ENCODE measurements at places on chromosomes 13 and 19.

GRCh38 chr19:3154957-3155736 lies 19.3 kb downstream of the GNA15 start:
- peak; percentile 95 for DNase-seq

- DNase-seq: no peak
These were observed 13.6 kb upstream of the GPI start for GRCh38 chr19:34351382-34351826.

GRCh38 chr13:83470133-83470797 lies 412.0 kb downstream of the SLITRK1 start:
- DNase-seq: no peak

DNA sequence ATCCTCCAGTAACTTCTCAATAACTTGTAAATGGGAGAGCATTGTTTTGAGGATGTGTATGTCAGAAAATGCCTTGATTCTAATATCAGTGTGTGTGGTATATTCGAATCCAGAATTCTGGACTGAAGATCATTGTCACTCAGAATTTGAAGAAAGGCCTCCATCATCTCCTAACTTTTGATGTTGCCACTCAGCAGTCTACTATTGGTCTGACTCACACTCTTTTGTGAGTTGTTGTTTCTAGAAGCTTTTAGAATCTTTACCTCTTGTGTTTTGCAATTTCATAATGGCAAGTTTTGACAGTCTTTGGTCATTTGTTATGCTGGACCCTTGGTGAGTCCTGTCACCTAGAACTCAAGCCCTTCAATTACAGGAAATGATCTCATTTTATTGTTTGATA lies 77.0 kb downstream of the RUBCNL start:
- DNase-seq: no peak

GRCh38 chr13:96130818-96131340 lies 41.0 kb downstream of the HS6ST3 start:
- no peak for DNase-seq

DNA sequence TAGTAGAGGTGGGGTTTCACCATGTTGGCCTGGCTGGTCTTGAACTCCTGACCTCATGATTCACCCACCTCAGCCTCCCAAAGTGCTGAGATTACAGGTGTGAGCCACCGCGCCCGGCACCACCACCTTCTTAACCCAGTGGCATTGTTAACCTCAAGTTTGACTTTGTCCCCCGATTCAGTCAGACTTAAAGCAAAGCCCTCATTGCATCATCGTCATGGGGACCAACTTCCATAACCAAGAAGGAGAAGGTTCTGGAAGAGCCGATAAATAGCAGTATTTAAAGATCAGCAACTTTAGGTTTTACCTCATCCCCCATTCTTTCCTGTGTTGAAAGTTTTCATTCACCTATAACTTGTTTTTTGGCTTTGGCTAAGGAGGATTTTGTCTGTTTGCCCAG lies 6.7 kb upstream of the INAFM1 start:
- DNase-seq: no peak

DNA sequence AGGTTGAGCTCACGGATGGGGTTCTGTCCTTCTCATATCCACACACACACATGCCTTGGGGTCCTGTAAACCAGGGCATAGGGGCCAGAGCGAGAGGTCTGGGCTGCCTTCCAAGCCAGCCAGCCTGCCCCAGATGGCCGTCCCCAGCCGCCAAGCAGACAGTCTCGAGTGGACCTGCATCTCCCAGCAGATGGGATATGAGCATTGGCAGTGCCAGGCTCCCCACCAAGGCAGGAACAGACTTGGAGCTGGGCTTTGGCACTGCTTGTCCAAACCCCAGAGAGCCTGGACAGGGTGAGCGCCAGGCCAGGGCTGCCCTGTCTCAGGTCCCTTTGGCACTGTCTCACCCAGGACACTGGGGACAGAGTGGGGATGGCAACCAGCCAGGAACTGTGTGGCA lies 130.4 kb downstream of the DPF1 start:
- no peak for DNase-seq

- DNase-seq: no peak
These were observed 1719.7 kb upstream of the SLC10A2 start for GRCh38 chr13:104785952-104786351.

GRCh38 chr13:110916301-110917142 lies 1.7 kb upstream of the ANKRD10 start:
- peak; percentile 79 for DNase-seq

DNA sequence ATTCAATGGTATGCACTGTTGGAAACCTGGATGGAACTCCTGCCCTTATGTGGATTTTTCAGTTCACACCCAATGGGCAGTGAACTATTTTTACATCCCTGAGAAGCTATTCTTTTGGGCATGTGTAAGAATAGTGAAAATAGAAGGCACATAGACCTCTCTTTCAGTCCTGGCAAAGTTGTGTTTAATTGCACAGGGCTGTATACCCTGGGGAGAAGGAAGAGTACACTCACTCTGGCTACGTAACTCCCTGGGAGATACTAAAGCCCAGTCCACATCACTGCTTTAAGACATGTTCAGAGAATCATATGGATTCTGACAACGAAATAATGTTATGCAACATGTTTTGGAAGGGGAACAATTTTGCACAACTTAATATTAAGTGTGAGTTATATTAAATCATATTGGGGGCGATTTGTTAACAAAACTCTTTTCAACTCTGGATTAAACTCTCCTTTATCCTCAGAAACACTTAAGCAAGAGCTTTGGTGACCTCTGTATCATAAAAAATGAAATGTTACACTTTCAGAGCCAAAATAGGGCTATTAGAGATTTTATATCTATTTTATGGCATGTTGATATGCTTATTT lies 166.1 kb downstream of the DCT start:
- DNase-seq: no peak

GRCh38 chr19:10151521-10151920 lies 31.8 kb upstream of the EIF3G start:
- DNase-seq: no peak

GRCh38 chr13:113273851-113274590 lies 23.0 kb upstream of the LAMP1 start:
- peak; percentile 70 for DNase-seq

DNA sequence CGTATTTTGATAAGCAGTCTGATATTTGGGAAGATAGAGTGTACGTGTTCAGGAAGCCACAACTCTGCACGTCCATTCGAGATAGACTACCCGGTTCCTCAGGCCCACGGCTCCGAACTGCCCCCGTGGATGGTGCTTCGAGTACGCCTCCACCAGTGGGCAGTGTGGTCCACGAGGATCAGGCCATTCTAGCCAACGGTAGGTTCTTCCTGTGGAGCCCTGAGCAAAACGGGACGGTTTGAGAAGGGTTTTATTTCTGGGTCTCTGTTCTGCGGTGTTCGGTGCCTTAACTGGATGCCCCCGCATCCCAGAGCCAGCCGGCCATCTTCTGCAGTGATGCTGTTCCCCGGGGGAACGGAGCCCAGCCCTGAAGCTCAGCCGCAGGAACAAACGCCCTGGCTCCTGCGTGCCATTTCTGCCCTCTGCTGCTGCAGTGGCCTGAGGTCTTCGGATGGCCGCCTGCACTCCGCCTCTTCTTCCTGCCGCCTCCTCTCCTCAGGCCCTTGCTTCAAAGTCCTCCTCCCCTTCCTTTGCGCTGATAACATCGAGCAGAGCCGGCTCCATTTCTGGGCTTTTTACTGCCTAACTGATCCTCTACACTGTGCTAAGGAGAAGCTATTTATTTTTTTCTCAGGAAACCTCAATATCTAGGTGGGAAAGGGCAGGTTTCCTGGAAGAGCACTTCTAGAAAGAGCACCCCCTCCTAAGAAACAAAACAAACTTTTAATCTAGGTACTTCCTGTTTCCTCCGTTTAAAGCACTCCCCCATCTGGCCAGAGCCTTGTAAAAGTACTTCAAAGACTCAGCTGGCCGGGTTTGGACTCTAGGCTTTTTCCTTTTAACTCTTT lies 36.2 kb upstream of the SLC46A3 start:
- DNase-seq: peak; percentile 88

GRCh38 chr19:31353833-31354232 lies 4.6 kb upstream of the TSHZ3 start:
- DNase-seq: no peak

GRCh38 chr19:5718579-5719273 lies 1.2 kb downstream of the LONP1 start:
- DNase-seq: peak; percentile 95

- DNase-seq: no peak
These were observed 383.3 kb downstream of the RFC3 start for GRCh38 chr13:34201050-34201913.

DNA sequence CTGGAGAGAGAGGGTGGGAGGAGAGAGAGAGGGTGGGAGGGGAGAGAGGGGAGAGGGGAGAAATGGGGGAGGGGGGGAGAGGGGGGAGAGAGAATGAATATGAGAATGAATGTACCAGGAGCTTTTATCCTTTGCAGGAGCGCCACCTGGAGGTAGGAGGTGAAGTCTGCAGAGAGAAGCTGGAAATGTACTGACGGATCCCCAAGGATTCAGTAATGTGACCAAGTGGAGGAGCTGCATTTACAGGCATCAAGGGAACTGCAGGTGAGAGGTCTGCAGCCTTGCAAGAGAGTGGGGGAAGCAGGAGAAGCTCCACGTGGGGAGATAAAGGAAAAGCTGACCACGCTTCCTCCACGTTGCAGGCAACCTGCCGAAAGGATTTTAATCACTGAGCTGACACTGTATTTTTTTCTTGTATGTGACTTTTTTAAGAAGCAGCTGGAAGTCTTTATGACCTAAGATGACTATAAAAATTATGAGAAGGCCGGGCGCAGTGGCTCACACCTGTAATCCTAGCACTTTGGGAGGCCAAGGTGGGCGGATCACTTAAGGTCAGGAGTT lies 33.7 kb downstream of the VSTM1 start:
- DNase-seq: peak; percentile 49

- DNase-seq: no peak
These were observed 13.6 kb downstream of the UBAC2 start for GRCh38 chr13:99214232-99214631.

- DNase-seq: no peak
These were observed 225.0 kb downstream of the TBC1D4 start for GRCh38 chr13:75256922-75257321.

- no peak for DNase-seq
These were observed 3.0 kb upstream of the EFNA2 start for GRCh38 chr19:1282588-1283206.

DNA sequence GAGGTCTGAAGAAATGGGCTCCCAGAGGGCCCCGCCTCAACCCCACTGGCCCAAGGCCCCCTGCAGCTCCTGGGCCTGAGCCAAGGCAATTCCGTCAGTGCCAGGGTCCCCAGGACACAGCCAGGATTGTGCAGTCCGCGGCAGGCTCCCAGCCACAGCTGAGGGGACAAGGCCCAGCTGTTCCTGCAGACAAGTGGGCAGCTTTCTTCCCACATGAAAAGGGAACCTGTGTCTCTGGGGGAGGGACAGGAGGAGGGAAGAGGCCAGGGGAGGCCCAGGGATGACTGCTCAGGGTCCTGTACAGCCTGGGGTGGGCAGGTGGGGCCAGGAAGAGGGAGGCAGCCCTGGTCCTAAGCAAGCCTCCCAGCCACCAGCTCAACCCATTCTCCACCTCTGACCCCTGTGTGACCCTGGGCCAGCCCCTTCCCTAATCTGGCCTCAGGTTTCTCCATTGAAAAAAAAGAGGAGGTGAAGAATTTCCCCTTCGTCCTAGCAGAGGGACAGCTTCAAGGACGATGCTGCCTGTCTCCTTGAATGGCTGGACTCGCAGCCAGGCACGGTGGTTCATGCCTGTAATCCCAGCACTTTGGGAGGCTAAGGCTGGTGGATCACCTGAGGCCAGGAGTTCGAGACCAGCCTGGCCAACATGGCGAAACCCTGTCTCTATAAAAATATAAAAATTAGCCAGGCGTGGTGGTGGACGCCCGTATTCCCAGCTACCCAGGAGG lies 20.5 kb upstream of the VSTM2B start:
- DNase-seq: no peak

DNA sequence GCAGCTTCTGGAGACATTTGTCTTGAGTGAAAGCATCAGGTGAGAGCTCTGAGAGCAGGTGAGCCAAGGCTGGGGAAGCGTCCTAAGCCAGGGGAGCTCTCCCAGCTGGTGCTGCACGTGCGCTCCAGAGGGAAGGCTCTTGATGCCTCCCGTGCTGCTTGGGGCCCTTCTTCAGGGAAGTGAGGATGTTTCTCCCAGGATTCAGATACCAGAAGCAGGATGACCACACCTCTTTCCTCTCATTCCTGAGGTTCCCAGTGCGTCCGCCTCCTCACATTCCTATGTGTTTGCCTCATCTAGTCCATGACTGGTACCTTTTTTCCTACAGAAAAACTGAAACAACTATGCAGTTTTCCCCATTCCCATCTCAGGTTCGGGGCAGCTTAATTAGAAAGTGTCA lies 231.0 kb upstream of the IRS2 start:
- DNase-seq: no peak

- peak; percentile 65 for DNase-seq
These were observed 15.4 kb downstream of the LILRA1 start for GRCh38 chr19:54608792-54609191.

DNA sequence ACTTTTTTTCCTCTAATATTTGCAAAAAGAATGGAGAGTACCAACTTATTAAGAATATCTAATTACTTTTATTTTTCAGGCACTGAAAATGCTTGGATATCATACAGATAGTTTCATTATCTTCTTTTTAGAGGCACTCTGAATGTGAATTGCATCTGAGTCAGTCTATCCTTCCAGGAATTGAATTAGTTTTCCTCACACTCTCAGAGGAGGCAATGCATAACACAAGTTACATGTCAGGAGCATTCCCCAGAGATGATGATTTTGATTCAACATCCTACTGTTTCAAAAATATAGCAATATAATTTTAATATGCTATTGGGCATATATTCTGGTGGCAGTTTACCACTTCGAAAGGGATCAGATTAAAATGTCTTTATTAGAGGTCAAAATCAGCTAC lies 1315.4 kb downstream of the PCDH9 start:
- DNase-seq: no peak

- DNase-seq: no peak
These were observed 14.7 kb downstream of the CDX2 start for GRCh38 chr13:27954406-27954851.

GRCh38 chr19:7366701-7367420 lies 18.1 kb downstream of the ARHGEF18 start:
- peak; percentile 75 for DNase-seq
